Dermis blood vessel endothelial cell (primary cell): ENCODE measurements at places on chromosomes 11 and 22. TPM values are rescaled to one million over a fixed set of nuclear protein-coding genes. Genes with fewer than 3 reads are reported as not detected.

SMIM38 gene
- total RNA-seq, result 0.09 and 0.17 TPM in 2 replicates

PDGFB gene
- 75.7 and 80.1 TPM in 2 replicates for total RNA-seq

NAGA gene
- 22.6 and 36.9 TPM in 2 replicates for total RNA-seq

MAPK1 gene
- total RNA-seq, result 72.0 and 119 TPM in 2 replicates

SSTR3 gene
- total RNA-seq, result not detected in 2 replicates

PRSS23 gene
- 79.1 and 236 TPM in 2 replicates for total RNA-seq

C1QTNF4 gene
- total RNA-seq, result 0.34 and 0.37 TPM in 2 replicates

DNA sequence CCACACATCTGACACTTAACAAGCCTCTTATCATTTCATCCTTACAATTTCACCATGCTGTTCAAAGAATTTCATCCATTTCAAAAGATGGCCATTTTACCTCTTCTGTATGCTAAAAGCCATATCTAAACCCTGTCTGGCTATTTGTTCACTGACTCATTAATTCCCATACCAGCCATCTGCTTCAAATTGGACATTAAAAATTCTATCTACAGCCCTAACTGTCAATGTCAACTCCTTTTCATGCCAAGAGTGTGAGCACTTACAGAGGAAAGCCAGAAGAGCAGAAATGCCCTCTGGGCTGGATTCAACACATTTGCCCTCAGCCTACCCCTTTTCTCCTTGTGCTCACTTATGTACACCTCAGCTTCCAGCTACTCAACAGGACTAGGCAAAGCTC is 59.2 kb downstream of the SYTL2 start:
- no peak for DNase-seq

- no peak for DNase-seq
Observed at GRCh38 chr11:4184163-4184916, 89.7 kb downstream of the RRM1 start.

GRCh38 chr11:15624701-15625100 is 510.0 kb downstream of the INSC start:
- DNase-seq, result no peak

- DNase-seq, result peak; percentile 15
Observed at GRCh38 chr11:95734009-95734572, 55.5 kb downstream of the FAM76B start.

GRCh38 chr22:17890892-17891291 is 116.6 kb upstream of the BID start:
- DNase-seq, result no peak

GRCh38 chr11:133793271-133794035 is 51.9 kb downstream of the SPATA19 start:
- DNase-seq, result no peak

DNA sequence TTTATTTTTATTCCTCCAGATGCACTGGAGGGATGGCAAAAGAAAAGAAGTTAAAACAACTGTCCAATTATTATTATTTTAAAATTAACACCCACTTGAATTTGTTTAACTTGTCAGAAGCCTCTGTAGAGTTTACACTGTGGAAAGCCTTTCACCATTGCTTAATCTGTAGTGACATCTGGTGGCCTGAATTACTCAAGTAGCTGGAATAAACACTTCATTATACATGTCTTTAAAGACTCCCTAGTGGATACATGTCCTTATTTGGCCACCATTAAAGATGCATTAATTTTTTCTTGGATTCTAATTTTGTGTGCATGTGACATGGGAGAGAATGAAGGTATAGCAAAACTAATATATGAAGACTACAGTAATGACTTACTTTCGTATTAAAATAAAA is 1496.5 kb downstream of the FAM181B start:
- DNase-seq, result no peak

DNA sequence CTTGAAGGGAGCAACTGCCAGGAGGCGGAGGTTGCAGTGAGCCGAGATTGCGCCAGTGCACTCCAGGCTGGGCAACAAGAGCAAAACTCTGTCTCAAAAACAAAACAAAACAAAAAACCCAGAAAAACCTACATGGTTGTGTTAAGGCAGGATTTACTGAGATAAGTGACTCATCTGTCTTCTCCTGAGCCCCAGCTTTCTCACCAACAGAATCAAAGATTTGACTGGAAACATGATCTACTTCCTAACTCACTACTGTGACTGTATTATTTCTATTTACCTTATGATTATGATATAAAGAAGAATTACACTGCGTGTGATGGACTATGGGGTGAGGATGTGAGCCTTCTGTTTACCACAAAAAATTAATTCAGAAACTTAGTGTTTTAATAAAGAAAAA is 21.8 kb downstream of the FAM118B start:
- peak; percentile 16 for DNase-seq

DNA sequence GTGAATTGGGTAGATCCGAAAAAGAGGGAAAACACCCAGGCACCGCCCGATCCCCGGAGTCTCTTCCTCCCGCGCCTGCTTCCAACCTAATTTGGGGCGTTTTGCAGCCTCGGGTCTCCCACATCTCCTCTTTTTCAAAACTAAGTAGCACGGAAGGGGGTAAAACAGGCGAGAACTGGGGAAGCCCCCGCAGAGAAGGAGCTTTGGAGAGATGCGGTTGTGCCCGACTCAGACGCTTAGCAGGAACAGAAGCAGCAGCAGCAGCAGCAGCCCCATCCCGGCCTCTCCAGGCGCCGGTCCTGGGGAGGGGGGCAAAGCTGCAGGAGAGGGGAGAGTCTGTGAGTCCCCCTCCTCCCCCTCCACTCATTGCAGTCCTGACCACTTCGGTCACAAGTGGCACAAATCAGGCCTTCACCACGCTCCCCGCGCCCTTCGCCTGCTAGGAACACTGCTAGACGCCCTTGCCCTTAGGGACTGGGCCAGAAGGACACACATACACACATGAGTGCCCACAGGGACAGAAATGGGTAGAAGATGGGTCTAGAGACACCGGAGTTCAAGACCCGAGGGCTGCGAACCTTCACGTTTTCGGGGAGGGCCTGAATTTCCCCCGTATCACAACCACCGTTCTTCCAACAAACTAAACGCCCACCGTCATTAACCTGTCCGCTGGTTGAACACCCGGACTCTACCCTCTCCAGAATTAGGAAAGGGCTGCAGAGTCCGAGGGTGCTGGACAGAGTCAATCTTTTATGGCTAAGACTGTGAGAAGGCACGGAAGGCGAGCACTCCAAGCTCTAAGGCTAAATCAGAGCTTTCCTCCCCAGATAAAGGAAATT is 98.3 kb upstream of the HSD17B12 start:
- DNase-seq, result no peak

- DNase-seq, result no peak
Observed at GRCh38 chr22:25942115-25942855, 200.3 kb downstream of the MYO18B start.

GRCh38 chr22:43317239-43317638 is 25.9 kb downstream of the SCUBE1 start:
- DNase-seq, result no peak

DNA sequence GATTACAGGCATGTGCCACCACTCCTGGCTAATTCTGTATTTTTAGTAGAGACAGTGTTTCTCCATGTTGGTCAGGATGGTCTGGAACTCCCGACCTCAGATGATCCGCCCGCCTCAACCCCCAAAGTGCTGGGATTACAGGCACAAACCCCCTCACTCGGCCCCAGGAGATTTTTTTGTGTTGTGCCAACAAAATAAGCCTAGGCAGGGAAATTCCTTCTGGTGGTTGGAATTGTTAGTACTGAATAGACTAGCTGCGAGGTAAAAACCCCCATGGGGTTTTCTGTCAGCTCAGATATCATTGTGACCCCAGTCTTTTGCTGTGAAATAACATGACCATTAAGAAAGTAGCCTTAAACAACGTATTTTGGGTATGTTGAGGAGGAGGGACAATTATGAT is 144.9 kb downstream of the BCR start:
- DNase-seq, result no peak

DNA sequence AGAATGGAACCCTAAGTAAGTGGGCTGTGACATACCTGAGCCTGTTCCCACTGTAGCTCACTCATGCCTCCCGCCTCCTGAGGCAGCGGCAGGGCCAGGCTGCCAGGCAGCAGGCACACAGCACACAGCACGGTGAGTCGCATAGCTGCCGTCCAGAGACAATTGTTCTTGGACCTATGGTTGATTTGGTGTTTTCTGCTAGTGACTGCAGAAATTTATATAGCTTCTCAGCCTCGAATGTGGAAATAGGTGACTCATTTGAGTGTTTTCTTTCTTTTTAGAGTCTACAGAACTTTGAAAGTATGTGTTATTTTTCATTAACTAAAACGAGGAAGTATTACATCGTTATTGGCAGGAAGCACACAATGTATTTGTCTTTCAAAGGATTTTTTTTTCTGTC is at the start of gene MMP7:
Gene MMP7, minus strand, starts transcription at position 190 of the 400 bp plus-strand sequence. Its CDS starts 47 bp downstream, at position 143.
- peak; percentile 75 for DNase-seq

DNA sequence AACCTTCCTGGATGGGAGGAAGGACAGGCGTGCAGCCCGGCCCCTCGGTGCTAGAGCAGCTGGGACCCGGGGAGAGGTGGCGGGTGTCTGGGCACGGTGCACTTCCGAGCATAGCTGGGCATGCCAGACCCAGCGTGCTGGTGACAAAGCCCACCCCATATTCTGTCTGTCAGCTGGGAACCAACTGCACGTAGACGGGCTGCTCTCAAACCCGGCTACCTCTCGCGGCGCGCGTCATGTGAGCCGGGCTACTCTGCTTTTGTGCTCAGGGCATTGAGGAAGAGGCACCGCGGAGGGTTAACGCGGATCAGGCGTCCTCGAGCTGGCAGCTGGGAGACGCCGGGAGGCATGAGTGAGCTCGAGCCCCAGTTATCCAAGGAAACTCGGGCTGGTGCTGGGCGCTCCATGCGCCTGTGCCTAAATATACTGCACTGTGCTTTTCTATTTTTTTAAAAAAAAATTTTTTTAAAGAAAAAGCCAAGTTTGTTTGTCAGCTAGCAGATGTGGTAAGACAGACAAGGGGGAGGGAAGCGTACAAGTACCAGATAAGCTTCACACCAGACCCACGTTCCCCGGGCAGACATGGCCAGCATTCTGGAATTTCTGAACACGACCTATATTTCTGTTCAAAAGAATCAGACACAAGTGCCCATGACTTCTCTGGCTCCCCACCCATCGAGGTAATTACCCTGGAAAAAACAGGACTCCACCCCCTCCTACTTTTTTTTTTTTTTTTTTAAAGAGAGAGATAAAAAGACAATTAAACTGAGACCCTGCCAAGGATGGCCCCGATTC is 425.6 kb downstream of the SHANK2 start:
- DNase-seq, result peak; percentile 6
